ENCODE measurements at places on chromosomes 7 and 10. TPM values are rescaled to one million over a fixed set of nuclear protein-coding genes. Genes with fewer than 3 reads are reported as not detected.

The LRRC4 gene
- 1.0 TPM for total RNA-seq

The EGR2 gene
- 0.37 TPM for total RNA-seq

The CPVL gene
- 0.93 TPM for total RNA-seq

The TIMM23 gene
- total RNA-seq, result 73.8 TPM

The SEMA4G gene
- 2.6 TPM for total RNA-seq

The CAMK2B gene
- 0.17 TPM for total RNA-seq

The GNG11 gene
- total RNA-seq, result 652 TPM

The PNLIPRP1 gene
- total RNA-seq, result not detected

The RAMP3 gene
- 116 TPM for total RNA-seq

The GOT1 gene
- 27.2 TPM for total RNA-seq

The DYNC1I1 gene
- 15.1 TPM for total RNA-seq

The PRF1 gene
- not detected for total RNA-seq

The PSD gene
- total RNA-seq, result 0.34 TPM

The LIPM gene
- not detected for total RNA-seq

The PNLIP gene
- not detected for total RNA-seq

The PVRIG gene
- total RNA-seq, result not detected

The LLCFC1 gene
- not detected for total RNA-seq

The LANCL2 gene
- total RNA-seq, result 14.0 TPM

The AQP1 gene
- total RNA-seq, result 147 TPM

The PAPOLB gene
- 0.23 TPM for total RNA-seq

The COL28A1 gene
- not detected for total RNA-seq

The OR6V1 gene
- not detected for total RNA-seq

The SEMA3C gene
- total RNA-seq, result 4.2 TPM

The GRID2IP gene
- total RNA-seq, result not detected

The SPAM1 gene
- total RNA-seq, result not detected

The IGF2BP3 gene
- total RNA-seq, result 13.4 TPM

The FGFR2 gene
- 0.42 TPM for total RNA-seq

The TAS2R41 gene
- not detected for total RNA-seq

The TMEM176B gene
- not detected for total RNA-seq

The ZSCAN25 gene
- total RNA-seq, result 14.8 TPM

The PLEKHS1 gene
- not detected for total RNA-seq

The CFAP69 gene
- 1.1 TPM for total RNA-seq

The TMEM236 gene
- total RNA-seq, result 0.17 TPM

The CHPF2 gene
- total RNA-seq, result 49.9 TPM

The SH2D4B gene
- 0.34 TPM for total RNA-seq

The ZSWIM8 gene
- 71.8 TPM for total RNA-seq

The MRLN gene
- total RNA-seq, result not detected

The NACAD gene
- 1.9 TPM for total RNA-seq

The CRHR2 gene
- not detected for total RNA-seq

The FKBP6 gene
- not detected for total RNA-seq

The RBP3 gene
- total RNA-seq, result not detected

The CHCHD1 gene
- 19.4 TPM for total RNA-seq

The LYZL2 gene
- not detected for total RNA-seq

The MKX gene
- 0.14 TPM for total RNA-seq

The KCNH2 gene
- total RNA-seq, result under 0.01 TPM

The WDR91 gene
- 5.3 TPM for total RNA-seq

The CPA2 gene
- total RNA-seq, result not detected

The PLXDC2 gene
- total RNA-seq, result 5.5 TPM

The UMAD1 gene
- 4.1 TPM for total RNA-seq

The LIPJ gene
- not detected for total RNA-seq
